ENCODE measurements at places on chromosomes 5 and 9.

DNA sequence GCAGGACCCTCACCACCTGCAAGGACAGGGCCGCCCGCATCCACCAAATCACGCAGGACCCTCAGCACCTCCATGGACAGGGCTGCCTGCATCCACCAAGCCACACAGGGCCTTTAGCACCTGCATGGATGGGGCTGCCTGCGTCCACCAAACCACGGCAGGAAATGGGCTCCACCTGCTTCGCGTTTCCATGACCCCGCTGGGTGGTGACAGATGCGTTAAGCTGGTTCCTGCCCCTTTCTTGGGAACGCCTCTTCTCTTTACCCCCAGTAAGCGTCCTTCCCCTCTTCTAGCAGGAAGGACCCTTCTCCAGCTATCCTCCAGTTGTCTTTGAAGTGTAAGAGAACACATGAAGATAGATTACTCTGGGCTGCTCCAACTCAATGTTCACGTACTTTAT lies 13.5 kb downstream of the FBP1 start:
- no peak for DNase-seq

DNA sequence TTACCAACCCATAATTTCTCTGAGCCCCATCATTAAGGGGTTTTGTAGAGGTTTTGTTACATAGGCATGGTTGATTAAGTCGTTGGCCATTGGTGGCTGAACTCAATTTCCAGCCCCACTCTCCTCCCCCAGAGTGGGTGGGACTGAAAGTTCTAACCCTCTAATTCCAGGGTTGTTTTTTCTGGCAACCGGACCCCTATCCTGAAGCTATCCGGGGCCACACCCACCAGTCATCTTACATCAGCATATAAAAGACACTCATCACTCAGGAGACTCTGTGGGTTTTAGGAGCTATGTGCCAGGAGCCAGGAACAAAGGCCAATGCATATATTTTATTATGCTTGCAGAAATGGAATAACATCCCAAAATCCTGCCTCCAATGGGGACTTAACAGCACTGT lies 186.0 kb downstream of the NXNL2 start:
- no peak for DNase-seq

DNA sequence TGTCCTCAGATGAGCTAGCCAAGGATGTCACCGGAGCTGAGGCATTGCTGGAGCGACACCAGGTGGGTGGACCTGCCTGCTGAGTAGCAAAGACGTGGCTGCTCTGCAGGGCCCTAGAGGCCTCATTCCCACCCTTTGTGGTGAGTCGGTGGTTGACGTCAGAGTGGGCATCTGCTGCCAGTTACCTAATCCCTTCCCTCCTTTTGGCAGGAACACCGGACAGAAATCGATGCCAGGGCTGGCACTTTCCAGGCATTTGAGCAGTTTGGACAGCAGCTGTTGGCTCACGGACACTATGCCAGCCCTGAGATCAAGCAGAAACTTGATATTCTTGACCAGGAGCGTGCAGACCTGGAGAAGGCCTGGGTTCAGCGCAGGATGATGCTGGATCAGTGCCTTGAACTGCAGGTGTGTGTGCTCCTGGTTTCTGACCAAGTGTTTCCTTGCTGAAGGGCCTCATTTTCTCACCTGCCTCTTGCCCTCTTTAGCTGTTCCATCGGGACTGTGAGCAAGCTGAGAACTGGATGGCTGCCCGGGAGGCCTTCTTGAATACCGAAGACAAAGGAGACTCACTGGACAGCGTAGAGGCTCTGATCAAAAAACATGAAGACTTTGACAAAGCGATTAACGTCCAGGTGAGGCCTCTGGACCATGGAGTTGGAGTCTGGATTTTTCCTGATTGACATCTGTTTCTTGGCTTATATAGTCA lies 48.9 kb downstream of the DYNC2I2 start:
- no peak for DNase-seq

DNA sequence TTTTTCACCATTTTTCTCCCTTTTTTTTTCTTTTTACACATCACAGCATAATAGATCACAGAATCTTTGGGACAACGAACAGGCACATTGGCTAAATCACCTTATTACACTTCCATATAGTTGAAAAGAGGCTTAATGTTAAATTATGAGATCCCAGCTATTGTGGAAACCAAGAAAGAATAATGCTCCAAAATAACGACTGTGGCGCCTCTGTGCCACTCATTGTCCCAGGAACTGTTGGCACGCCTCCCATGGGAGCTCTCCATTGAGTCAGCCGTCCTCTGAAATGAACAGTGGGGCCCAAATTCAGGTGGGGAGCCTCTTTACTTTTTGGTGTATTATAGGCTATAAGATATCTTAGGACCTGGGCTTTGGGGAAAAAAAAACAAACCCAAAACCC lies 82.2 kb upstream of the NFIB start:
- no peak for DNase-seq

- no peak for DNase-seq
Observed at GRCh38 chr5:9587135-9587534, 41.3 kb upstream of the SEMA5A start.

DNA sequence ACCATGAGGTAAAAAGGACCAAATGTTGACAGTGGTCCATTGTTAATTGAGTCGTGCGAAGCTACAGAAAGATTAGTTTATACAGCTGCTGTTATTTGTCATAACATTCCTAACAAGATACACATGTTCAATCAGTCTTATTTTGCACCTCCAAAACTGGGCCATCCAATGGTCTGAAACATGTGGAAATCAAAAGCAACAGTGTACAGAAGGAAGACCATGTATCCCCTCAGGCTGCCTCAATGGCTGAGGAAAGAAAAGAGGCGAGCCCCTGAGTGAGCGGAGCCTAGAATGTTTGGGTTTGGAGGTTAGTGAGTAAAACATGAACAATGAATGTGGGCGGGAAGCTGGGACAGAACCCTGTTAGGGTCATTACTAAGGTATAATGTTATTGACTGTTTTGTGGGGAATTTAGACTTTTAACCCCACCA lies 35.6 kb downstream of the NFIB start:
- DNase-seq, result no peak
